GM23248 (cell line): ENCODE measurements at places on chromosomes 2 and 18. TPM values are rescaled to one million over a fixed set of nuclear protein-coding genes. Genes with fewer than 3 reads are reported as not detected.

GRCh38 chr18:40907842-40908241 lies 1047.2 kb upstream of the PIK3C3 start:
- no peaks in the 10 kb centered on the region for H3K27me3 ChIP-seq
- peaks cover 5% of the 10 kb centered on the region; the same call in 1 of the 2 replicates for H3K4me1 ChIP-seq
- no peak for DNase-seq
- H3K36me3 ChIP-seq: no peaks in the 10 kb centered on the region

DNA sequence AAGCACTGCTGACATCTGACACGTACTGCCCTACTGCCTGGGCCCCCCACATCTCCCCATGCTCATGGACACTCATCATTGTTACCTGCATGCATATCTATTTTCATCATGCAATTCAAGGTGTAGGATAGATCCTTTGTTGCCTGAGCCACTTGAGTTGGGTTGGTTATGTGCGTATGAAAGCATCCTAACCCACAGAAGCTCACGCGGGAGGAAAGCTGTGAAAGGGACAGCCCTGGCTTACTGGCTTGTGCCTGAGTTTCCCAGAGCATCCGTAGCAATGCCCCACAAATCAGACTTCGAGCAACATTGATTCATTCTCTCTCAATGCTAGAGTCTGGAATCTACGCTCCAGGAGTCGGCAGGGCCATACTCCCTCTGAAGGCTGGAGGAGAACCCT lies 285.5 kb downstream of the PHLPP1 start:
- no peak overlapping the region for H3K4me3 ChIP-seq
- 0 out of 2 replicates have a peak, but pooled peaks cover 7% of the 10 kb centered on the region for H3K4me1 ChIP-seq
- H3K36me3 ChIP-seq: no peaks in the 10 kb centered on the region
- peaks cover 4% of the 10 kb centered on the region; the same call in 1 of the 2 replicates for H3K27me3 ChIP-seq
- no peak for DNase-seq

- no peaks in the 10 kb centered on the region for H3K36me3 ChIP-seq
- no peak overlapping the region for H3K4me3 ChIP-seq
- H3K27me3 ChIP-seq: no peaks in the 10 kb centered on the region
- H3K4me1 ChIP-seq: peaks cover 57% of the 10 kb centered on the region
- peak; percentile 59 for DNase-seq
- H3K27ac ChIP-seq: no peak overlapping the region
Observed at GRCh38 chr18:58216071-58216481, 172.1 kb downstream of the NEDD4L start.

DNA sequence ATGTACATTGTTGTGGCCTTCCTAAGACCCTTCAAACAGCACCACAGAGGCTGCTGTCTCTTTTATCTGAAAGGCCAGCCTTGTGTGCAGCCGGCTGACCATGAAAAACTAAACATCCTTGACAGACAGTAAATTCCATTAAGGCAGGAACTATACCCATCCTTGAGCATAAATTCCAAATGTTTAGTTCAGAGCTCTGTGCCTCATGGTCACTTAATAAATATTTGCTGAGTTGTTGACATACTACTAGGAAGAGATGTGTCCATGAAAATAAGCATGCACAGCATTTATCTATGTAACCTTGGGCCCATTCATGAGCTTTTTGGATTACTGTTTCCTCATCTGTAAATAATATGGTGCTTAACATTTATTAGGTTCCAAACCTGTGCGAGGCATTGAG lies 424.8 kb downstream of the HRH4 start:
- no peak overlapping the region for H3K27ac ChIP-seq
- 0 out of 2 replicates have a peak, but pooled peaks cover 6% of the 10 kb centered on the region for H3K27me3 ChIP-seq
- H3K36me3 ChIP-seq: no peaks in the 10 kb centered on the region
- H3K4me3 ChIP-seq: no peak overlapping the region
- H3K4me1 ChIP-seq: no peaks in the 10 kb centered on the region
- DNase-seq: no peak

DNA sequence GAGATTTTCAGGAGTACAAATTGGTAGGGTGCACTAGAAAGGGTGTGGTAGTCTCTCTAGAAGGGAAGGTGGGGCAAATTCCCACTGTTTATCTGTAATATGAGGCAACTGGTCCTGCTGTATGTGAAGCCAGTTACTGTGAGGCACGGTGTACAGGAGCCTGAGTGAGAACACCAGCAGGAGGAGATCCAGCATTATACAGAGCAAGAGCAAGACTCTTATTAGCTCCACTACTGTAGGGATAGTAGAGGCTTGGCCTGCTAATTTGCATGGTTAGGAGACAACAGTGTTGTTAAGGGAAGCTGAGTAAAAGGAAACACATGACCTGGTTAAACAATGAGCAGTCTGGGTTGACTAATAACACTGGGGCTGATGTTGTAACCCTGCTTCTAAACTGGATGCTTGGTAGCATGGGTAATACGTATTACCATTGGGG lies 76.3 kb upstream of the WDSUB1 start:
- no peaks in the 10 kb centered on the region for H3K27me3 ChIP-seq
- no peak overlapping the region for H3K4me3 ChIP-seq
- no peak overlapping the region for H3K27ac ChIP-seq
- peak; percentile 23 for DNase-seq
- H3K36me3 ChIP-seq: peaks cover 5% of the 10 kb centered on the region; the same call in 1 of the 2 replicates

DNA sequence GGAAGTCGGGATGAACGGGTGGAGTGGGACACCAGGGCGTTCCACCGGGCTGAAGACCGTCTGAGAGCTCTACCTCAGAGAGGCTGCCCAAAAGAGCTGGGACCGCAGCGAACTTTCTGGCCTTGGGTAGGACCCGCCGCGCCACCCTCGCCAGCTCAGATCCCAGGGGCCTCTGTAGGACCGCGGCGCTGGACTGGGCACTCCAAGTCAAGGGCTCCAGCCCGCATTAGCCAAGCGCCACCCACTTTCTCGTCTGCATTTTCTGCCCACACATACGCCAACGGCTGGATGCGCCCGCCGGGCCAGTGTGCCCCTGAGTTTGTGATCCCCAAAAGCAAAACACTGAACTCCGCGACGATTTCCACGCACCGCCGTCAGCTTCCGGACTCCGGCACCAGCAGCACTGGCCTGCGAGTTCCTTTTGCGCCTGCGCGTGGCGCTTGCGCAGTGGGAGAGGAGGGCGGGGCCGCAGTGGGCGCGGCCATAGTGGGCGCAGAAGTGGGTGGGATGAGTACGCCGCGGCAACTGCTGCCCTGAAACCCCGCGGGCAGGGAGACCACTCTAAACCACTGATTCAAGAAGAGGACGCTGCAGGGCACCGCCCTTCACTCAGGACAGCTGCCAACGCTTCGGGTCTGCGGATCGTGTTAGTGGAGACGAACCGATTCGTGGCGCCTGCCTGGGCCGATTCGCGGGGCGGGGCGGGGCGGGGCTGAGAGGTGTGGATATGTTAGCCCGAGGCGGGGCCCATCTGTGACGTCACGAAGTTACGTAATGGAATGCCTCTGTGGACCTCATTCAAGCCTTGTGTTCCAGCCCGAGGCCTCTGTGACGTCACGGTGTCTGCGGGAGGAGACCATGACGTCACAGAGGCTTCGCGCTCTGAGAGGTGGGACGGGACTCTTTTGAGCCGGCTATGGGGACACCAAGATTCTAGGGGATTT lies 10.5 kb downstream of the OSR1 start:
- H3K4me1 ChIP-seq: peaks cover 5% of the 10 kb centered on the region; the same call in 1 of the 2 replicates
- DNase-seq: peak; percentile 97
- no peaks in the 10 kb centered on the region for H3K27me3 ChIP-seq
- no peaks in the 10 kb centered on the region for H3K36me3 ChIP-seq

GRCh38 chr2:101892377-101892776 lies 99.4 kb upstream of the IL1R2 start:
- no peak overlapping the region for H3K27ac ChIP-seq
- H3K4me1 ChIP-seq: no peaks in the 10 kb centered on the region
- no peaks in the 10 kb centered on the region for H3K27me3 ChIP-seq

- no peak overlapping the region for H3K27ac ChIP-seq
- H3K4me3 ChIP-seq: no peak overlapping the region
- no peaks in the 10 kb centered on the region for H3K36me3 ChIP-seq
- no peak for DNase-seq
- no peaks in the 10 kb centered on the region for H3K4me1 ChIP-seq
Observed at GRCh38 chr2:53177327-53177726, 590.3 kb upstream of the CHAC2 start.

DNA sequence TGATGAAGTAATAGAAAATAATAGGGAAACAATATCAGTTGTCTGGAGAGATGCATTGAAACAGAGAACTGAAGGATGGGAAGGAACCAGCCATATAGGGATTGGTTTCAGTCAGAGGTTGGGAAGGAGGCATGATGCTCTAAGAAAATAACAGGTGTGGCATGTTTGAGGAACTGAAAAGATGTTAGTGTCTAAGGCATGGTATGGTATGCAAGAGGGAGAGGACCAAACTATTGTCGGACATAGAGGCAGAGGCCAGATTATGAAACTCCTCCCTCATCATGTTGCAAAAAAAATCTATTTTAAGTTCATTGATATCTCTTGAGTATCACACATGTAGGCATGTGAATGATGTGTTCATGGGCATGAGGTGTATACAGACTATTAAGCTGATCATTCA lies 48.9 kb upstream of the EMILIN2 start:
- H3K4me1 ChIP-seq: no peaks in the 10 kb centered on the region
- peaks cover 20% of the 10 kb centered on the region for H3K36me3 ChIP-seq

DNA sequence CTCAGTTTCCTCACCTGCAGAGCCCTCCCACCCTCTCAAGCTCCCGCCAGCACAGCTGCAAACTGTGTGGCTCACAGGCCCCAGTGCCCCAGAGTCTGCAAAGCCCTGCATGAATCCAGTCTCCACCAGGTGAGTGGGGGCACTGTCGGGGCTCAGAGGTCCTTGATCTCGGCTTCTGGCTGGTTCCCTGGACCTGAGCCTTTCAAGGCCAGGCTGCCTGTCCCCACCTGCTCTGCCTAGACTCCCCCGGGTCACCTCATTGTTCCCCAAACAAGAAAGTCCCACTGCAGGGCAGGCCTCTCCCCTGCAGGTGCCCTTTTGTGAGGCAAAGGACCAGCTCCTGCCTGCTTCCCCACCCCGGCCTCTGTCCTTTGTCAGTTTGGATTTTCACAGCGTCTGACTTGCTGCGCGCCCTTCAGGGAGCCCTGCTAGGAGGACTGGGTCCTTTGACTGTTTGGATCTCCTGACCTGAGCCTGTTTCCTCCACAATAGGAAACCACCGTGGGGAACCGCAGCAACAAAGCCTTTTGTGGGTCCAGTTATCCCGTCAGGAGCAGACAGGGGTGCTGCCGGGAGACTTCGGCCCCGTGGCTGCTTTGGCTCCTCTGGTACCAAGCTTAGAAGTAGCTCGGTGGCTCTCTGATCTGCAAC lies 200.5 kb upstream of the HDAC4 start:
- no peak overlapping the region for H3K27ac ChIP-seq
- no peaks in the 10 kb centered on the region for H3K4me1 ChIP-seq
- no peak for DNase-seq
- H3K27me3 ChIP-seq: no peaks in the 10 kb centered on the region

- no peaks in the 10 kb centered on the region for H3K27me3 ChIP-seq
- no peaks in the 10 kb centered on the region for H3K4me1 ChIP-seq
- H3K27ac ChIP-seq: no peak overlapping the region
Observed at GRCh38 chr2:119879502-119879901, 119.8 kb downstream of the PTPN4 start.

GRCh38 chr2:148994341-148994740 lies 44.2 kb upstream of the LYPD6B start:
- no peaks in the 10 kb centered on the region; the same call in 1 of the 2 replicates for H3K27me3 ChIP-seq
- no peak overlapping the region for H3K27ac ChIP-seq
- H3K4me3 ChIP-seq: no peak overlapping the region

- peak overlapping the region; percentile 23; the same call in 1 of the 2 replicates for H3K27ac ChIP-seq
- DNase-seq: peak; percentile 51
- H3K4me3 ChIP-seq: no peak overlapping the region
- H3K4me1 ChIP-seq: peaks cover 9% of the 10 kb centered on the region
Observed at GRCh38 chr2:28709101-28709500, 42.5 kb upstream of the PPP1CB start.

GRCh38 chr18:23495723-23496440 lies 7.4 kb upstream of the RMC1 start:
- H3K27ac ChIP-seq: no peak overlapping the region
- H3K27me3 ChIP-seq: no peaks in the 10 kb centered on the region
- no peaks in the 10 kb centered on the region for H3K36me3 ChIP-seq
- no peak overlapping the region for H3K4me3 ChIP-seq

DNA sequence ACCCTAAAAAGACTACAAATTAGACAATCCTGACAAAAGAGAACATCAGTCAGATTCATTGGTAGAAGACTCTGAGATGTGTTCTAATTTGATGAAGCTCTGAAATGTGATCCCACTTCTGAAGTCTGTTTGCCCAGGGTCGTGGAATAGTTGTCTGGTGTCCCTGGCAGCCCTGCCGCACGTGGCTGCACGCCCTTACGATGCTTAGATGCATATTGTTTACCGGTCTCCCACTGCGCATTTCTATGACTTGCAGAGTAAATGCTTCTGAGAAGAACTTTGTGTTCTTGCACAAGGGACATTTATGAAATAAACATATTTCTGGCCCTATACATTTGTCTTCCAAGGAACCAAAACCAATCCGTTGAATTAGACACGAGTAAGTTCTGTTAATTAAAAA lies 243.2 kb downstream of the BABAM2 start:
- no peak overlapping the region for H3K4me3 ChIP-seq
- no peak for DNase-seq
- H3K27ac ChIP-seq: no peak overlapping the region
- no peaks in the 10 kb centered on the region for H3K27me3 ChIP-seq
- peaks cover 32% of the 10 kb centered on the region for H3K4me1 ChIP-seq

- no peak overlapping the region for H3K27ac ChIP-seq
- no peaks in the 10 kb centered on the region for H3K27me3 ChIP-seq
- DNase-seq: no peak
- no peaks in the 10 kb centered on the region for H3K36me3 ChIP-seq
Observed at GRCh38 chr2:186561467-186562208, 28.2 kb upstream of the ITGAV start.

- peaks cover 60% of the 10 kb centered on the region for H3K4me1 ChIP-seq
- no peak for DNase-seq
- H3K4me3 ChIP-seq: no peak overlapping the region
- no peaks in the 10 kb centered on the region for H3K27me3 ChIP-seq
- H3K36me3 ChIP-seq: no peaks in the 10 kb centered on the region
- H3K27ac ChIP-seq: no peak overlapping the region
Observed at GRCh38 chr2:144475569-144476275, 44.2 kb downstream of the ZEB2 start.

GRCh38 chr2:214069254-214069653 lies 341.6 kb upstream of the VWC2L start:
- peak overlapping the region; percentile 68 for H3K4me3 ChIP-seq
- peak overlapping the region; percentile 87 for H3K27ac ChIP-seq
- no peaks in the 10 kb centered on the region for H3K36me3 ChIP-seq
- no peaks in the 10 kb centered on the region for H3K27me3 ChIP-seq

The METAP1D gene
- total RNA-seq: 3.8 and 4.1 TPM in 2 replicates

The CD28 gene
- 0.11 TPM in 1 of 2 replicates, not detected in the other for total RNA-seq

The EFEMP1 gene
- total RNA-seq: 1,343 and 1,498 TPM in 2 replicates

The TANC1 gene
- total RNA-seq: 12.1 and 16.3 TPM in 2 replicates

The CFAP210 gene
- total RNA-seq: not detected in 2 replicates

The FAM228A gene
- total RNA-seq: 2.1 TPM in 1 of 2 replicates, not detected in the other

The TMEM169 gene
- under 0.01 TPM in 1 of 2 replicates, not detected in the other for total RNA-seq

The RAD51AP2 gene
- total RNA-seq: not detected in 2 replicates

The SLC9A4 gene
- total RNA-seq: not detected in 2 replicates

The HSBP1L1 gene
- total RNA-seq: 6.8 and 17.8 TPM in 2 replicates

The LANCL1 gene
- total RNA-seq: 29.0 and 33.8 TPM in 2 replicates
